ENCODE measurements at places on chromosomes 16 and 17.

DNA sequence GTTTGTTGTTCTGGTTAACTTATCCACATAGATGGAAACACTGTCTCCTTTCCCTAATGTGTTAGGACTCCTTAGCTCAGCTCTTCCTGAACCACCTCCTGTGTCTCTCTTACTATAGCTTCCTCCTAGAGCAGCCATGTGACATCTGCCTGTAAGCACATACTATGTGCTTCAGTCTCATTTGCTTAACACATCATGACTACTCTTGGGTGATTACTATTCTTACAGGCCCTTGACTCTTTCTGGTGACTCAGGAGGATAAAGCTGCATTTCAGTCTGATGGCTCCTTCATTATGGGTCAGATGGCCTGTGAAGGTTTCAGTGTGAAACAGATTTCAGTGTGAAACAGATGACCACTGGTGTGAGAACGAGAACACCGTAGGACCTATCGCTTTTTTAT is 320 bp upstream of the KRTAP4-2 start:
- DNase-seq = no peak

- DNase-seq = peak; percentile 57
These were observed 463 bp downstream of the RILP start for GRCh38 chr17:1648963-1649843.

GRCh38 chr17:47225436-47225858 is 16.3 kb downstream of the MYL4 start:
- DNase-seq = no peak

GRCh38 chr16:16915771-16916170 is 536.8 kb downstream of the NPIPA7 start:
- DNase-seq = no peak

- no peak for DNase-seq
These were observed 14.1 kb downstream of the STH start for GRCh38 chr17:46013127-46013501.

DNA sequence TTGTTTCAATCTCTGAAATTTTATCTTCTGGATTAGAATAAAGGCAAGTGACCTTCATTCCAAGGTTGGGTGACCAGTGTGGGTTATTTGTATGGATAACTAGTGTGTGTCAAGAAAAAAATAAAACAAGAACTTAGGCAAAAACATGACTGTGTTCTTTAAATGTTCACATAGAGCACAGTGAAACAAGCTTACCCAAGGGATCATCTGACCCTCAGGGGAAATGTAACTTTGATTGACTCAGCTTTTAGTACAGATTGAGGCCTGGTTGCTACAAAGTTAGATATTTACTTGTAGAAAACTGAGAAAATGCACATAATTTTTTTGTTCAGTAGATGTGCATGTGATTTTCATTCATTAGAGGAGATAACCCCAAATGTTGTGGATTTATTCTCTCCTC is 6.7 kb downstream of the CACNG3 start:
- no peak for DNase-seq

GRCh38 chr17:41913798-41914197 is 5.0 kb downstream of the ACLY start:
- no peak for DNase-seq

DNA sequence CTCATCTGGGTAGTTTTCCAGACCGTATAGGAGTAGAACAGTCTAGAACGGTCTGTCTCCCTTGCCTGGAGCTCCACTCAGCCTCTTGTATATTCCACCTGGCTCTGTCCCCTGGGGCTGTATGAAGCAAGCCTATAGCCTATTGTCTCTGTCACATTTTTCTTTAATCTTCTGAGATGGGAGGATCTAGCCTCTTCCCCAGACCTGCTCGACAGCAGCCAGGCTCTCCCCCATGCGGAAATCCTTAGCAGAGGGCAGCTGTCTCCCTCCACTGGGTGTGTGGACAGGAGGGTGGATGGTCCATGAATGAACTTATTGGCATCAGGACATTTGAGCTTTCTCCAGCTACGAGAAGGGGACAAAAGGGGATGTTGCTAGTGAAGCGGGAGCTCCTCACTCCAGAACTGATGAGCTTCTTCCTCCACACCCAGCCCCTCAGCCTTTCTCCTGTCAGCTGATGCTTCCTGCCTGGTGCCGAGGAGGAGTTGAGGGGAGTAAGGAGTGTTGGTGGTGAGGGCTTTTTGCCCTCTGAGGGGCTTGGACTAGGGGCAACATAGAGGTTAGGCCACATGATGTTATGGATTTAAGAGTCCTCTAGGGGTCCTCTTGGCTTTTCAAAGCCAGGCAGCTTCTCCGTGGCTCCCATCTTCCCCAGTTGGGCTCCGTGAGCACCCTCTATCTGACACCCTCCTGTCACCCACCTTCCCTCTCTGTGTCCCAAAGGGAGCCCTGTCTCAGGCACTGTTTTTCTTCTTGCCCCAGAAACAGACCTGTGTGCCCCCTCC is 28.0 kb downstream of the ARHGAP23 start:
- no peak for DNase-seq

GRCh38 chr16:76539609-76540008 is 262.4 kb downstream of the CNTNAP4 start:
- no peak for DNase-seq

DNA sequence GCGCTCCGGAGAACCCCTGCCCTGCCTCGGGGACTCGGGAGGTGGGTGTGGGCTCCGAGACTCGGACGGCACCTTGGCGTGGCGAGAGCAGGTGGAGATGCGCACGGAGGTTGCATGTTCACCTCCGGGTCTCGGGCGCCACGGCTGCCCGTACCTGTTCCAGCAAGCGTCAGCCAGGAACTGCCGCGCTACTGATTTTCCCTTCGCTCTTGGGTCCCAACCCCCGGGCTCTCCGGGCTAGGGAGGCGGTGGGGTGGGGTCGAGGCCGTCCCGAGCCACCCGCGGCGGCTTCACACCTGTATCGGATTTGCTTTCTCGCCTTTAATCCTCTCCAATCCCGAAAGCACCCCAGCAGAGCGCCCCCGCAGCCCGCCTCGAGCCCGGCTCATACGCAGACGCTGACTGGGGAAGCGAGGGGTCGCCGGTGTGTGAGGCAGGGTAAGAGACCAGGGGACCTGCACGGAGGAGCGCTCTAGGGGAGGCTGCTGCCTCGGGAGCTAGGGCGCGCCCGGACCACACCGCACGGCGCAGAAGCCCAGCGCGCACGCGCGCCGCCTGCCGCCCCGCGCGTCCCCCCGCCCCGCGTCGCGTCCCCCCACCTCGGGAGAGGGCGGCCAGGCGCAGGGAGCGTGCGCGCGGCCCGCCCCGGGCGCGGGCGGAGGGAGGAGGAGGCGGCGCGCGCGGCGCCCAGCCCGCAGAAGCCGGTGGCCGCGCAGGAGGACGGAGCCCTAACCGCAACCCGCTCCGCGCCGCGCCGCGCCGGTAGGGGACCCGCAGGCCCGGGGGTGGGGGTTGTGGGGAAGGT is at the start of gene DUSP14:
Gene DUSP14 (plus strand): TSS at position 695 of the 805 bp plus-strand sequence. CDS start 22,382 bp downstream, outside the sequence.
- DNase-seq = peak; percentile 75

DNA sequence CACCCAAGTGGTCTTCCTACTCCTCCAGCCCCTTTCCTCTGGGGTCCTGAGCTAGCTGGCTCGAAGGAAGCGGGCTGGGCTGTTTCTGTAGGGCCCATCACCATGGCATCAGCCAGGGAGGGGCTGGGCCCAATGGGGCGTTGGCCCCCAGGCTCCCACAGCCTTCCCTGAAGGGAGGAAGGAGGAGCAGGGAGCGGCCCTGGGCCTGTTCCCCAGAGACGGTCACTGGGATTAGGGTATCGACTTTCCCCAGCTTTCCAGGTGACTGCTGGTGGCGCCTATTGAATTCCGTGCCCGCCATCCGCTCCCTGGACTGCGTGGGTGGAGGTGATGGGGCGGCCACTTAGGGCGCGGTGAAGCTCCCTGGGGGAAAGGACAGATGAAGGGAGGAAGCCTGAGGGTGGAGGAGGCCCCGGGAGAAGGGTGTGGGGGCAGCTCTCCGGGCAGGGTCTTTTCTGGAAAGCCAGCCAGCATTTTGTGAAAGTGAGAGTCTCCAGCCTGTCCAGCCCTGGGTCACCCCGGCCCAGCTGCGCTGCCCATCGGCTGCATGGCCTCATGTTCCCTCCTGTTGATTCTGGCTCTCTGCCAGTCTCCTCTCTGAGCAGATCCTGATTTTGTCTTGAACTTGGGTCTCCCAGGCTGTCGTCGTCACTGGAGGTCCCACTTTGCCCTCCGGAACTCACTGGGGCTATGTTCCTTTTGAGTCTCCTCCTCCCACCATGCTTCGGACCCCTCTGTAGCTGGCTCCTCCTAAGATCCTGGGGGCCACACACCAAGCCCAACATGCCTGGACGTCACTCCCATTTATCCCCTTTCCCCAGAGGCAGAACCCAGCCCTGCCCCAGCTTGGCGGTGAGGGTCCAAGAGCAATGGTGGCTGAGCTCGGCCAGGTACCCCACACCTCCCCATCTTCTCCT is 9.8 kb downstream of the NHERF1 start:
- no peak for DNase-seq

- no peak for DNase-seq
These were observed 266.7 kb downstream of the SOX9 start for GRCh38 chr17:72387487-72387886.

DNA sequence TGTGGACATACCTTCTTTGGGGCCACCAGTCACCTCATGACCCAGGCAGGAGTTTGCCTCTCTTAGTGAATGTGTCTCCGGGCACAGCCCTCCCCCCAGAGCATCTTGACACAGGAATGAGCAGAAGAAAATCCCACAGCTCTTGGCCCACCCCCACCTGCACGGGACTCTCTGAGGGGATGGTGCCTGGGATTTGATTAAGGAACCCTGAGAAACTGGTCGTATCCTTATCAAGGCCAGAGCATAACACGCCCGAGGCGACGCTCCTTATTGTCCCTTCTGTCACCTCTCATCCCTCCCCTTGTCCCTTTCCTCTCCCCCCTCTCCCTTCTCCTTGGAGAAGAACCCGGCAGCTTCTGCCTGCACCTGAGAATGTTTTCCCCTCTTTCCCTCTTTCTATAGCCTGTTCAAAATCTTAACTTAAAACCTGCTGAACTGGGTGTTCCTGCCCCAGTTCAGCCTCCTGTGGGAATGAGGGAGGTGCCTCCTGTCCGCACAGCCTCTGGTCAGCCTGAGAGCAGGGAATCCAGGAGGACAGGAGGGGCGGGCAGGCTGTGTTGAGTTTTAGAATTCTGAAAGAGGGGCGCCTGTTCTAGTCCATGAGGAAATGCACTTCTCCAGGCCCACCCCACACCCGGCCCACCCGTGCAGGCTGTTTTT is 140.7 kb upstream of the PLCG2 start:
- no peak for DNase-seq

- DNase-seq = no peak
These were observed 80.3 kb downstream of the TRIM37 start for GRCh38 chr17:59026176-59026939.

DNA sequence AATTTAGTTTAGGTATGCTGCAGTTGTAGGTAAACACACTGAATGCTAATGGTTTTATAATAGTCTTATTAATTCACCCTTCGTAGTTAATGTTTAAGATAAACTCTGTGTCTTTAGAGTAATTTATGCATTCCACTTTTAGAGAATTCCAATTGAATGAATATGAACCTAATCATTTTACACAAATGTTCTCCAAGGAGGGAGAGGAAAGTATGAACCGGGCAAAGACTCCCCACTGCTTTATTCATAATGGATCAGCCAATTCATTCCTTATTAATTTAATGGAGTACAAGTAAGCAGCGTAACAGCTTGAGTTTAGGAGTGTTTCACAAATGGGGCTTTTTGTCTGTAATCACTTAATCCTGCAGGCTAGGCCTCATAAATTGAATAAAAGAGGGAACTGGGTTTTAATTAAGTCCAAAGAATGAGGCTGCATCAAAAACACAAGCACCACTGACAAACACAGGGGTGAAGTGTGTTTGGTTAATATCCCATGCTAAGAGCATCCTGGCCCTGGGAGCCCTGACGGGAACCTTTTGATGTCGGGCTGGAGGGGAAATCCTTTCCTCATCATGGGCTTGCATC is 375.7 kb upstream of the DYNLRB2 start:
- DNase-seq = no peak

DNA sequence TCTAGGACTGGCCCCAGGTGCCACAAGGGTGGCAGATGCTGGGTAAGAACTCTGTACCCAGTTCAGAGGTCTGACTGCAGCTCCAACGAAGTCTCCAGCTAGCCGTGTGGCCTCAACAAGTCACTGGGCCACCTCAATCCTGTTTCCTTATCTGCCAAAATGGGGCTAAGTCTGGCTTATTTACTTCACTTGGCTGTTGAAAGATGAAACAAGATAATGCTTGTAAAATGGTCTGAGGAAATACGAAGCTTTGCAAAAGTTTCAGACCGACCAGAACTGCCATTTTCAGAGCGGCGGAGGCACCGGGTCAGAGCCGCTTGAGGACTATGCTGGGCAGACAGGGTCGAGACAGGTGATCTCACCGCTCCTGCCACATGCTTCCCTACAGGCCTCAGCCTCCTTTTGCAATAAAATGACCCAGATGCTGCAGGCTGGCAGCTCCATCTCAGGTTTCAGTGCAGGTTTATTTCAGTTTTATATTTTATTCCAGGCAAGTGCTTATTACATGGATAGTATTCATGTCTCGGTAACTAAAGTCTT is 17.2 kb downstream of the MNT start:
- no peak for DNase-seq

Data from AML-193 (cell line).